Body of pancreas (tissue), 4 donors: ENCODE measurements at places on chromosomes 12 and 14.

DNA sequence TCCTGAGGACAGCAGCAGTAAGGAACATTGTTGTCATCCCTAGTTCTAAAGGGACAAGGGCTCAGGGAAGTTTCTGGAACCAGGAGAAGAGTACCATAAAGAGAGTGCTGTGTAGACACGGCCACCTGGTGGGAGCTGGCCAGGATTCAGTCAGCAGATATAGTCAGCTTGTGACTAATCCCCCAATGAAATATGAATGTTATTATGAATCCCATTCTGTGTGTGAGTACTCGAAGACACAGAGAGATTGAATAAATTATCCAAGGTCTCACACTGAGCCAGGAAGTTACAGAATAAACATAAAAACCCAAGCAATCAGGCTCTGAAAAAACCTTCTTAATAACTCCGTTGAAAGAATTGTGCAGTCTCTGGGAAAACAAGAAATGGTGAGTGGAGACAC lies 1359.5 kb downstream of the AACS start:
- DNase-seq: no peak

- DNase-seq: no peak
Measured at GRCh38 chr14:105411985-105412770, 7.4 kb upstream of the MTA1 start.

DNA sequence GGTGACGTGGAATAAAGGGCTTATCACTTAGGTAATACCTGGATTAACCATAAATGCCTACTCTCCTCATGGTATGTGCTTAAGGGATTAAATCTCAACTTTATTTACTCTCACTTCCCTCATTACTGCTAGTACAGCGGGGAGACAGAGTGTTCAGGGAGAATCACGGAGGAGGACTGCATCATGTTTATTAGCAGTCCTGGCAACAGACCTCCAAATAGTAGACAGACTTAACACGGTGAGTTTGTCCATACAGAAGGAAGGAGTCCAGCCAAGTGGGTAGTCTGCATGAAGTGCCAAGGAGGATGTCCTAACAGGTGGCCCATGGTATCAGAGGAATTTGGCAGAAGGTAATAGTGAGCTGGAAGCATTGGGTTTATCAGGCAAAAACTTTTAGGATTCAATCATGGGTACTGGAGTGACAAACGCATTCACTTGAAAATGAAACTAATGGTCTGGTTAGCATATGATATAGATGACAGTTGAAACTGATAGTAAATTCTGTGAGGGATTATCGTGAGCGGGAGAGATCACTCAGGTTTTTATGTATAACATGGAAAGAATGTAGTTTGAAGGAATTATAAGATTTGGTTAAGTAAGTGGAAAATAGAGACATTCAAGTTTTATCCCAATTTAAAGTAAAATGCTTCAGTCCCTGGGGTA lies 471.8 kb downstream of the TMEM117 start:
- DNase-seq: no peak

DNA sequence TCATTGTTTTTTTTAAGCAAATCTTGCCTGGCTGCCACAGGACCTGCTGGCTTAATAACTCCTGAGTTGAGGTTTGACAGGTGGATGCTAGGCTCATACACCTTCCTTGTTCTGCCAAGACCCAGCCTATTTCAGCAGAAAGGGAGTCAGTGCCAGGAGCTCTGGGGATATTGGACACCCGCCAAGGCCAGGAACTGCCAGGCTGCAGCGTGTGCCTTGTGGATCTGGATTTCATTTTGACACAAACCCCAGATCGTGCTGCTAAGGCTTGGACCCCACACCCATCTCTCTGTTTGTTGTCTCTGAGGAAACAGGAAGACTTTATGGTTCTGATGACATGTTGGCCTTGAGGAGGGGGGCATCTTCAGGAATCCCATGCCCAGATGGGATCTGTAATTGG lies 44.4 kb upstream of the PRIMA1 start:
- DNase-seq: peak; percentile 83

- no peak for DNase-seq
Measured at GRCh38 chr12:93741659-93742109, 64.5 kb downstream of the CRADD start.

DNA sequence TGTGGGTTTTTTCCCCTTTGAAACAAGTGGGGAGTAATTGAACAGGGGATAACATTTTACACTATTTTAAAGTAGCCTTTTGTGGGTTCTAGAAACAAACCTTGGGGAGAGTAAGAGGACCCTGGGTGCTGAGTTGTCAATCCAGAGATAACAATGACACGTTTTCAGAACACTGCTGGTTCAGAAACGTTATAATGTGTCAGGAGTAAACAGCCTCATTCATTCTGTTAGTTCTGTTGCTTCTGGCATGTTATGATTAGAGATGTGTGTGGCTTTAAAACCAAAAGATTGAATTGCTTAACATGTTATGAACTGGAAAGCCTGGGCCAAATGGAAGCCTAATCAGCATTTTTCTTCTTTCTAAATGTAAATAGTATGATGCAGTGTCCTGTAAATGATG lies 680.5 kb upstream of the NOVA1 start:
- no peak for DNase-seq
